GM23248 (cell line): ENCODE measurements at places on chromosomes 1 and 21.

- H3K4me3 ChIP-seq, result no peak overlapping the region
- DNase-seq, result no peak
- H3K27me3 ChIP-seq, result no peaks in the 10 kb centered on the region
Measured at GRCh38 chr1:156101880-156102279, 12.6 kb upstream of the LMNA start.

- H3K27me3 ChIP-seq, result no peaks in the 10 kb centered on the region
- H3K4me1 ChIP-seq, result peaks cover 17% of the 10 kb centered on the region; the same call in 1 of the 2 replicates
- no peaks in the 10 kb centered on the region for H3K36me3 ChIP-seq
- H3K4me3 ChIP-seq, result no peak overlapping the region
- no peak overlapping the region for H3K27ac ChIP-seq
Measured at GRCh38 chr1:103191327-103191726, 83.0 kb upstream of the COL11A1 start.

- no peak overlapping the region for H3K27ac ChIP-seq
- H3K36me3 ChIP-seq, result no peaks in the 10 kb centered on the region
- no peaks in the 10 kb centered on the region for H3K4me1 ChIP-seq
- no peak for DNase-seq
- no peak overlapping the region for H3K4me3 ChIP-seq
Measured at GRCh38 chr21:42688841-42689371, 35.5 kb downstream of the PDE9A start.

GRCh38 chr1:172041742-172042141 lies 200.4 kb downstream of the DNM3 start:
- DNase-seq, result peak; percentile 40
- no peak overlapping the region for H3K4me3 ChIP-seq
- no peak overlapping the region for H3K27ac ChIP-seq
- H3K4me1 ChIP-seq, result peaks cover 12% of the 10 kb centered on the region
- no peaks in the 10 kb centered on the region for H3K36me3 ChIP-seq
- no peaks in the 10 kb centered on the region for H3K27me3 ChIP-seq

GRCh38 chr1:65075123-65075976 lies 72.7 kb upstream of the AK4 start:
- no peak overlapping the region for H3K27ac ChIP-seq
- no peaks in the 10 kb centered on the region for H3K36me3 ChIP-seq
- H3K4me3 ChIP-seq, result no peak overlapping the region
- H3K27me3 ChIP-seq, result no peaks in the 10 kb centered on the region

DNA sequence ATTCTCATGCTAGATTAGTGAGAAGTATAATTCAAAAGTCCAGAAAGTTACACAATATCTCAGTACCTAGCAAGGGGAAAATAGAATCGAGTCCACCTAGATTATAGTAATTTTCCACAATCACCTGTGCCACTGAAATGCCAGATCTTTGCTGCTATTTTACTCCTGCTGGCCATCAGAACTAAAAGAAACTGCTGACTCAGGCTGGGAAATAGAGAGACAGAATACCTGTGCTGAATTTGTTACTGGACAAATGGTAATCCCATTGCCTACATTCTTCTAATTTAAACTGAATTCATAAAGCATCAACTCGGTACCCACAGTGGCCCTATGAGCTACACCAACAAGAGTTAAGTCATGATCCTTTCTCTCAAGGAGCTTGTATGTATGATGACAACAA lies 55.0 kb downstream of the USH2A start:
- H3K4me1 ChIP-seq, result no peaks in the 10 kb centered on the region
- no peaks in the 10 kb centered on the region for H3K36me3 ChIP-seq
- no peak overlapping the region for H3K27ac ChIP-seq
- H3K4me3 ChIP-seq, result no peak overlapping the region

- no peaks in the 10 kb centered on the region for H3K27me3 ChIP-seq
- DNase-seq, result no peak
- H3K36me3 ChIP-seq, result no peaks in the 10 kb centered on the region
- H3K4me3 ChIP-seq, result no peak overlapping the region
- H3K4me1 ChIP-seq, result no peaks in the 10 kb centered on the region
- H3K27ac ChIP-seq, result no peak overlapping the region
Measured at GRCh38 chr1:101995984-101996745, 561 bp downstream of the OLFM3 start.

DNA sequence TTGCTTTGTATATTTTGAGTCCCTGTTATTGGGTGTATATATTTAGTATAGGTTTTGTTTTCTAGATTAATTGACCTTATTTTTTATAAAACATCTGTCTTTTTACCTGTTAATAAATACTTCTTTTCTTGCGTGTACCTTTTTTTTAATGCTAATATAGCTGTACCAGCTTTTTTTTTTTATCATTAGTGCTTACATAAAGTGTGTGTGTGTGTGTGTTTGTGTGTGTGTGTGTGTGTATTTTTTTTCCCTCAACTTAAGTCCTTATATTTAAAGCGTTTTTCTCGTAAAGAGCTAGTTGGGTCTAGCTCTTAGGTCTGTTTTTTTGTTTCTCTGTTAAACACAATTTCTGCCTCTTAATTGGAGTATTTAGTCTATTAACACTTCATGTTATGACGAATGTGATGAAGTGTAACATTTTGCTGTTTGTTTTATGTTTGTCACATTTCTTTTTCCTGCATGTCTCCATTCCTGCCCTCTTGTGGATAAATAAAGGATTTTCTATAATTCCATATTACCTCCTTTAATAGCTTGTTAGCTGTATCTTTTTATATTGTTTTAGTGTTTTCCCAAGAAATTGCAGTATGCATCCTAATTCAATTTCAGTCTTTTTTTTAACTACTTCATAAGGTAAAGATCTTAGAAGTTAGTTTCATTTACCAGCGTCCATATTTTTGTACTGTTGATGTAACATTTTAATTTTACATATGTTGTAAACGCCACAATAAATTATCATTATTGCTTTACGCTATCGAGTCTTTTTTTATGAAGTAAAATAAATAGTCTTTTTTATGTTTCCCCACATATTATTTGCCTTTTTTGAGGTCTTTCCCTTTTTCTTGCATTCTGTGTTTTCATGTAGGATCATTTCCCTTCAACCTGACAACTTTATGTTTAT lies 4.3 kb downstream of the PRMT2 start:
- H3K36me3 ChIP-seq, result peaks cover 12% of the 10 kb centered on the region
- H3K4me3 ChIP-seq, result peak overlapping the region; percentile 55
- H3K4me1 ChIP-seq, result peaks cover 37% of the 10 kb centered on the region
- DNase-seq, result peak; percentile 64

DNA sequence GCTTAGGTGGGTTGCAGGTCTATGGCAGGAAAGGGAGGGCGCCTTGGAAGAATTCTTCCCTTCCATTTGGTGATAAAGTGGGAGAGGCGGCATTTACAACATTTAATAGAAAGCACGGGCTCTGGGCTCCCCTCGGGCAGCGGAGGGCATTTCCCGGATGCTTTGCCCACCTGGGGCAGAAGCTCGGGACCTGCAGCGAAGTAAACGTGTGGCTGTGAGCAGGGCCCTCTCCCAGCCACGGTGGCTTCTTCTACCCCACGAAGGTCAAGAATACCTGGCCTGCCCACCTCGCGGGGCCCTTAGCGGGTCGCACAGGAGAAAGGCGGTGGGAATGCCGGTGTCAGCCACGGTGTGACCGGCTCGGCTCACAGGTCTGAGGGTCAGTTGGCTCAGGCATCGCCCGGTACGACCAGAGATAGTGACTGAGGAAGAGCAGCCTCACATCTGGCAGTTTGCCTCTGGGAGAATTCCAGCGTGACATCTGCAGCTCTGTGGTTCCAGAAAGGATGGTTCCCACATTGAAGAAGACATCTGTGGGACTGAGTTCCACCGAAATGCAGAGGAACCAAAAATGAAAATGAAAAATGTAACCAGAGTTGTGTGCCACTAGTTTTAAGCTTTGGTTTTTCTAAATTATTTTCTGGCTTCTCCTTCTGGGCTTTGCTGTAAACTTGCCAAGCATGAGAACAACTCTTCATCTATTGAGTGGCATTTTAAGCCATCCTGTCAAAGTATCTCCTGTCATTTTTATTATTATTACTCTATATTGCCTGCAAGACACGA lies 720 bp upstream of the F3 start:
- peak overlapping the region; percentile 90 for H3K4me3 ChIP-seq
- peaks cover 66% of the 10 kb centered on the region for H3K4me1 ChIP-seq
- peaks cover 21% of the 10 kb centered on the region for H3K36me3 ChIP-seq
- H3K27me3 ChIP-seq, result no peaks in the 10 kb centered on the region
- DNase-seq, result peak; percentile 72
- H3K27ac ChIP-seq, result peak overlapping the region; percentile 78

- DNase-seq, result no peak
- H3K4me1 ChIP-seq, result peaks cover 6% of the 10 kb centered on the region
- no peaks in the 10 kb centered on the region for H3K27me3 ChIP-seq
- no peak overlapping the region for H3K27ac ChIP-seq
- H3K36me3 ChIP-seq, result peaks cover 3% of the 10 kb centered on the region; the same call in 1 of the 2 replicates
- no peak overlapping the region for H3K4me3 ChIP-seq
Measured at GRCh38 chr1:156226116-156226538, 13.3 kb downstream of the PMF1 start.

DNA sequence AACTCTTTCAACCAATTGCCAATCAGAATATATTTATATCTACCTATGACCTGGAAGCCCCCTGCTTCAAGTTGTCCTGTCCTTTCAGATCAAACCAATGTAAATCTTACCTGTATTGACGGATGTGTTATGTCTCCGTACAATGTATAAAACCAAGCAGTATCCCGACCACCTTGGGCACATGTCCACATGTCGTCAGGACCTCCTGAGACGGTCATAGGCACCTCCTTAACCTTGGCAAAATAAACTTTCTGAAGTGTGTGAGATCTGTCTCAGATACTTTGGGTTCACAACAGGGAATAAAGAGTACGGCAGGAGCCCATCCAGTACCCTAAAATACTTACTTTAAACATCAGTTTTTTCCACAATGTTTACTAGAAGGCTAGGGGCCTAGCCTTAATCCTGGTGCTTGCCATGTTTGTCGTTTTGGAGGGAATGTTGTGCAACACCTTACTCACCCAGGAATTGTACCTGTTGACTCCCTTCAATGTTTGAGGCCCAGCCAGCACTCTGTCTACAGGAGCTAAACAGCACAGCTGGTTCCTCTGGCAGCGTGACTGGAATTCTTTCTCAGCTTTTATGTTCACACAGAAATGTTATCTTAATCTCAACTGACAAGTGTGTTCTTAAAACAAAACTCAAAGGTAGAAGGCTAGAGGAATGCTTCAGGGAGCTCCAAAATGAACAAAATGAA lies 90.8 kb upstream of the USP25 start:
- no peaks in the 10 kb centered on the region for H3K36me3 ChIP-seq
- H3K4me1 ChIP-seq, result no peaks in the 10 kb centered on the region
- H3K4me3 ChIP-seq, result no peak overlapping the region
- H3K27ac ChIP-seq, result no peak overlapping the region
- DNase-seq, result no peak

DNA sequence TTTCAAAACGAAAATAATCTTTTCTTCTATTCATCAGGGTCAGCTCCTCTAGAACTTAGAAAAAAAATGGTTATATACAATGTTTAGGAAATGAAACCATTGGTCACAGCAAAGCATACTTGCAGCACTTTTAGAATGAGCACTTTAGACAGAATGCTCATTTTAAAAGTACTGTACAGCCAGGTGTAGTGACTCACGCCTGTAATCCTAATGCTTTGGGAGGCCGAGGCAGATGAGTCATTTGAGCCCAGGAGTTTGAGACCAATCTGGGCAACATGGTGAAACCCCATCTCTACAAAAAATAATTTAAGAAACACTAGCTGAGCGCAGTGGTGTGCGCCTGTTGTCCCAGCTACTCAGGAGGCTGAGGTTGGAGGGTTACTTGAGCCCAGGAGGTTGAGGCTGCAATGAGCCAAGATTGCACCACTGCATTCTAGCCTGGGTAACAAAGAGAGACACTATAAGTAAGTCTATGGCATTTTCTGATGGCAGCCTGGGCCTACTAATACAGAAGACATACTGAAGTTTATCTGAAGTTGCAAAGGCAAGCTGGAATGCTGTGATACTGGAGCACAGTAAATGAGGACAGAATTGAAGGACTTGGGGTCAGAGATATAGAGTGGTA lies 48.9 kb upstream of the ZNF326 start:
- peaks cover 16% of the 10 kb centered on the region for H3K4me1 ChIP-seq
- DNase-seq, result peak; percentile 26
- no peak overlapping the region for H3K27ac ChIP-seq
- H3K27me3 ChIP-seq, result no peaks in the 10 kb centered on the region
- H3K36me3 ChIP-seq, result no peaks in the 10 kb centered on the region

- peaks cover 10% of the 10 kb centered on the region for H3K4me1 ChIP-seq
- H3K27me3 ChIP-seq, result no peaks in the 10 kb centered on the region
- no peak for DNase-seq
- no peak overlapping the region for H3K4me3 ChIP-seq
- H3K27ac ChIP-seq, result no peak overlapping the region
Measured at GRCh38 chr1:24536391-24536840, 19.5 kb upstream of the NCMAP start.

GRCh38 chr1:22995774-22996173 lies 19.9 kb downstream of the TEX46 start:
- H3K27ac ChIP-seq, result no peak overlapping the region
- H3K4me1 ChIP-seq, result no peaks in the 10 kb centered on the region
- no peaks in the 10 kb centered on the region for H3K27me3 ChIP-seq
- H3K4me3 ChIP-seq, result no peak overlapping the region
- H3K36me3 ChIP-seq, result no peaks in the 10 kb centered on the region

GRCh38 chr21:34974162-34974981 lies 74.7 kb downstream of the RUNX1 start:
- no peaks in the 10 kb centered on the region for H3K27me3 ChIP-seq
- DNase-seq, result no peak
- no peaks in the 10 kb centered on the region for H3K4me1 ChIP-seq
- H3K4me3 ChIP-seq, result no peak overlapping the region
- no peaks in the 10 kb centered on the region for H3K36me3 ChIP-seq

DNA sequence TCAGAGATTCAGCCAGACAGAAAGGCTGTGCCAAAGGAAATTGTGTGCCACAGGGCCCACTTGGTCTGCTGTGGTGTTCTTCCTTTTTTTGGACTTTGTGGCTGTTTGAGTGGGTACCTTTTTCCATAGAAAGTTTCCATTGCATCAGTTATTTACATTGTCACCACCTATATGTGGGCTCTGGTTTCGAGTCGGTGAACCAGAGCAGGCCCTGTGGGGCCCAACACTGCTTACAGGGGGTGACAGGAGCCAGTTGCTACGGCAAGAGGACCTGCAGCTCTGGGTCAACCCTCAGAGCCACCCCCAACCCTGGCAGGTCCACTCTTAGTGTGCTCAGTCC lies 157.0 kb upstream of the EDN2 start:
- H3K4me3 ChIP-seq, result no peak overlapping the region
- H3K4me1 ChIP-seq, result peaks cover 17% of the 10 kb centered on the region
- H3K36me3 ChIP-seq, result no peaks in the 10 kb centered on the region
- H3K27me3 ChIP-seq, result no peaks in the 10 kb centered on the region
- no peak for DNase-seq
- H3K27ac ChIP-seq, result no peak overlapping the region

DNA sequence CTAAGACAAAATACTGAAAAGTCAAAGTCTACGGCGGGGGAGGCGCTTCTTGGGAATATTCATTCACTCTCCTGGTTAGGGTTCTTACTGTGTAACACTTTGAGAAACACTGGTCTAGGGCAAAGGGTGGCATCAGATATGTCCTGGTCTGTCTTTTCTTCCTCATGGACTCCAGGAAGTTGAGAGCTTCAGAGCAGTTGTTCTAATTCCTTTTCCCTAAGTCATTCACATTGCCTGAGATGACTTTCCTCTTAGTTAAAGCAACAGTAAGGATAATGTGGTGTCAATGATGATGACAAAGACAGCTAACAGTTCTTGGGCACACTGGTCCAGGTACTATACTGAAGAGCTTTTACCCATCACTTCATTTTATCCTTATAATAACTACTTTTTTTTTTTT lies 27.0 kb downstream of the FGGY start:
- no peaks in the 10 kb centered on the region for H3K4me1 ChIP-seq
- H3K27me3 ChIP-seq, result no peaks in the 10 kb centered on the region
- no peak overlapping the region for H3K4me3 ChIP-seq
- no peaks in the 10 kb centered on the region for H3K36me3 ChIP-seq
- no peak overlapping the region for H3K27ac ChIP-seq
- peak; percentile 47 for DNase-seq

- H3K4me3 ChIP-seq, result no peak overlapping the region
- H3K4me1 ChIP-seq, result 0 out of 2 replicates have a peak, but pooled peaks cover 4% of the 10 kb centered on the region
- H3K27ac ChIP-seq, result no peak overlapping the region
- no peaks in the 10 kb centered on the region for H3K36me3 ChIP-seq
Measured at GRCh38 chr1:87599569-87599968, 270.9 kb downstream of the LMO4 start.
